ENCODE measurements at places on chromosomes 12 and 14. TPM values are rescaled to one million over a fixed set of nuclear protein-coding genes. Genes with fewer than 3 reads are reported as not detected.

- no peak for DNase-seq
Observed at GRCh38 chr14:75519826-75520728, 2.2 kb upstream of the BATF start.

Gene KRT75
- not detected for polyA plus RNA-seq

- no peak for DNase-seq
Observed at GRCh38 chr12:68812553-68813241, 4.7 kb downstream of the MDM2 start.

Gene TRPV4
- 0.09 TPM for polyA plus RNA-seq

DNA sequence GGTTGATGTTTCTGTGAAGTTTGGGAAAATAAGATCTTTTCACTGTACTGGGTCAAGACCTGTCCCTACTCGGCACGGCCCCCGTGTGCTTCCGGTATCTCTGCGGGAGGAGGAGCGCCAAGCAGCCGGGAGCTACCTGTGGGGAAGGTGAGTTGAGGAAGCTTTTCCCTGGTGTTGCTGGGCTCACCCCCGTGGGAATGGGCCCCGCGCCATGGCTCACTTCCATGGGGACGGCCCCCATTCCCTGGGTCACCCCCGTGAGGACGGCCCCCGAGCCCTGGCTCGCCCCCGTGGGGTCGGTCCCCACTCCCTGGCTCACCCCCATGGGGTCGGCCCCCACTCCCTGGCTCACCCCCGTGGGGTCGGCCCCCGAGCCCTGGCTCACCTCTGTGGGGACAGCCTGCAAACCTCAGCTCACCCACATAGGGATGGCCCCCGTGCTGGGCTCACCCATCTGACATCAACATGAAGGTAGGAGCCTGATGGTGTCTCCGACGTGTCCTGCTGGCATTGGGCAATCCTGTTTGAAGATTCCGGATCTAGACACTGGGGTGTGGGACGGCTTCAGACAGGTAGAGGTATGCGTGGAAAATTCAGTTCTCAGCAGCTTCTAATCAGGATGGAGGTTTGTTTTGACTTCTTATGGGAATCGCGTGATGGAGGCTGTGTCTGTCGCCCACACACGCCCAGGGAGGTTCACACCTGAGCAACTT, 9.1 kb downstream of the LRCOL1 start:
- no peak for DNase-seq

Gene TAS2R31
- 0.28 TPM for polyA plus RNA-seq

Gene NR1H4
- 0.21 TPM for polyA plus RNA-seq

GRCh38 chr14:59055439-59056045, 132.9 kb upstream of the DAAM1 start:
- peak; percentile 28 for DNase-seq

Gene LRCOL1
- polyA plus RNA-seq = not detected

DNA sequence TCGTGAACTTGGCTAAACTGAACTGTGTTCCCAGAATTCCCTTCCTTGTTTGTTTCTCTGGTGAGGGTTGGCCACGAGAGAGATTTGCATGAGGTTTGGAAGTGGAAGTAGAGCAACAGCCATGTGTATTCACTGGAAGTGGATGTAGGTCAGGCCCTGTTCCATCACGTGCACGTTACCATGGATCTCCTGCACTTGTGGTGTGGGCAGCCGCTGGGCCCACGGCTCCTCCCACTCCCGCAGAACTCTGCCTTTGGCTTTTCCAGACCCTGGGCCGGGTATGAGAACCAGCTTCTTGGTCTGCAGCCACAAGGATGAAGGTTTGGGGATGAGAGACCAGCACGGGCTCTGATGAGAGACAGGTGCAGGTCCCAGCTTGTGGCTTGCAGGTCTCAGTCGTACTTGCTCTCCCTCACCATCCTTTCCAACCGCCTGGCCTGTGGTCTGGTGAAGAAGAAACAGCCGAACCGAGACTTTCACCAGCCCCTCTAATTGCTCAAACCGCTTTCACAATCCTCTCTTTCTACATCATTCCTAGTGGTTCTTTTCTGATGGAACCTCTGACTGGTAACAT, 94.9 kb downstream of the DUSP16 start:
- DNase-seq = no peak

- no peak for DNase-seq
Observed at GRCh38 chr12:71958457-71958856, 19.8 kb downstream of the TPH2 start.

DNA sequence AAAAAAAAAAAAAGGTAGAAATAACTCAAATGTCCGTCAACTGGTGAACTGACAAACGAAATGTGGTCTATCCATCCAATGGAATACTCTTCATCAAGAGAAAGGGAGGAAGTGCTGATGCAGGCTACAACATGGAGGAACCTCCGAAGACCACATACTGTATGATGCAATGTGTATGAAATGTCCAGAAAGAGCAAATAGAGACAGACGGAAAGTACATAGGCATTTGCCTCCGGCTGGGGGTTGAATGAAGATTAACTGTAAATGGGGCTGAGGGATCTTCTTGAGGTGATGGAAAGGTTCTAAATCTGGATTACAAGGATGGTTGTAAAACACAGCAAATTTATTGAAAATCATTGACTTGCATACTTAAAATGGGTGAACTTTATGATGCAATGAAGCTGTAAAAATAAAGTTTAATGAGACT, 35.4 kb downstream of the DLK1 start:
- peak; percentile 60 for DNase-seq

- no peak for DNase-seq
Observed at GRCh38 chr14:99991331-99991730, 73.9 kb upstream of the EVL start.

Gene ANKRD33
- polyA plus RNA-seq = not detected

Gene EGLN3
- polyA plus RNA-seq = 3.4 TPM

- DNase-seq = no peak
Observed at GRCh38 chr12:10354071-10354470, 35.8 kb downstream of the KLRK1 start.

Gene SLC10A1
- not detected for polyA plus RNA-seq

Gene OR6S1
- polyA plus RNA-seq = not detected

Gene GPX2
- polyA plus RNA-seq = 382 TPM

DNA sequence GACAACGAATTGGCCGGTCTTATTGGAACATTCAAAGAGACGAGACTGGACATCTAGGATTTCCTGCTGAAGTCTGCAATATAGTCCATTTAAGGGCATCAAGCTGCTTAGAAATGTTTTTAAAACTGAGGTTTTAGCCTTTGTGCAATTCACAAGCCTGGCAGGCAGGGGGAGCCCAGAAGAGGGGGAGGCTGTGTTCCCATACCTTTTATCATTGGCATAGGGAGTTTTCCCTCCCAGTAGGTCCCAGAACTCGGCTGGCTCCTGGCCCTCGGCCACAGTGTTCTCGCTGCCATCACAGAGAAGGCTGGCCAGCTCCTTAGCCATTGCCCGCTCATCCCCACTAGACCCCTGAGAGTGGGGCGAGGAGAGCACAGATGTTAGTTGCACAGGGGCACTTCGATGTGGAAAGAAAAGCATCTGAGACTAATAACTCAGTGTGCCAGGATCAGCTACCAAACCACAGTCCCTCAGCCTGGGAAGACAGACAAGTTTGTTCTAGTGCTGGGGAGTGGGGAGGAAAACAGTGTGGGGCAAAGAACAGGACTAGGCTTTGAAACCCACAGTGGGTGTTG, 15.1 kb downstream of the AVIL start:
- peak; percentile 53 for DNase-seq

DNA sequence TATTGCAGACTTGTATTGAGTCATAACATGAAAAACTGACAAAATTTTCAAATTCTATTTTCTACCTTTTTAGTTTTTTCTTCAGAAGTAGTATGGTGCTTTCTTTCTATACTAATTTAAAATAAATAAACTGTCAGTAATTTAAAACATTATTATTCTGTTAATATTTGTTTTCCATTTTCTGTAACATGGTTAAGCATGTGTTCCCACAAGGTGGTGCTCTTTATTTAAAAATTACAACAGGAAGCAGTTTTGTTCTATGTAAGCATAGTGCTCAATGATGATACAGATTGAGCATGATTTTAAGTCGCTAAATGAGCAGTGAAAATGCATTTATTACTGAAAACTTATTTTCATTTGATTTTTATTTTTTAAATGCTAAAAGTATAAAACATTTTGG, 114.6 kb downstream of the PPFIA2 start:
- DNase-seq = peak; percentile 42

- peak; percentile 77 for DNase-seq
Observed at GRCh38 chr14:99995700-99996356, 69.4 kb upstream of the EVL start.

- no peak for DNase-seq
Observed at GRCh38 chr12:22048351-22049041, 2.5 kb downstream of the CMAS start.

Gene SDR9C7
- polyA plus RNA-seq = not detected

GRCh38 chr14:53265025-53265424, 111.9 kb upstream of the DDHD1 start:
- DNase-seq = no peak

DNA sequence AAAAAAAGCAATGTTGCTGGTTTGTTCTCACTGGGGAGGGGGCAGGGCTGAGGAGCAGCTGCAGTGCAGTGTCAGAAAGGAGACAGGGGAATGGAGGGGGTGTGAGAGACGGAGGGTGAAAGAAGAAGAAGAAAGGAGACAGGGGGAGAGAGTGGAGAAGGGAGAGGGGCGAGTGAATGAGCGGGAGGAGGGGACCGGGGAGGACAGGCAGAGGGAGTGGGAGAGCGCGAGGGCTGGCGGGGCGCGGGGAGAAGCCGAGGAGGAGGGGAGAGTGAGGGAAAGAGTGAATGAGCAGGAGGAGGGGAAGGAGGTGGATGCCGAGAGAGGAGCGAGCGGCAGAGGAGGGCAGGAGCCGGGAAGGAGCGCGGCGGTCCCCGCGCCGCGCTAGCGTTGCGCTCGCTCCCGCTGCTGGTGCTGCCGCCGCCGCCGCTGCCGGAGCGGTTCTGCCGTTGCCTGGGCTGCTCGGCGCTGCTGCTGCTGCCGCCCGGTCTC, at the start of gene NOVA1:
TSS of gene NOVA1 (minus strand) at position 445 of the 492 bp plus-strand sequence. CDS start 597 bp downstream, outside the sequence.
- DNase-seq = no peak

Gene GLT8D2
- polyA plus RNA-seq = 0.27 TPM

Gene OR4Q3
- polyA plus RNA-seq = not detected

Gene REP15
- 0.41 TPM for polyA plus RNA-seq

GRCh38 chr14:63470962-63471793, 72.0 kb downstream of the PPP2R5E start:
- peak; percentile 64 for DNase-seq

DNA sequence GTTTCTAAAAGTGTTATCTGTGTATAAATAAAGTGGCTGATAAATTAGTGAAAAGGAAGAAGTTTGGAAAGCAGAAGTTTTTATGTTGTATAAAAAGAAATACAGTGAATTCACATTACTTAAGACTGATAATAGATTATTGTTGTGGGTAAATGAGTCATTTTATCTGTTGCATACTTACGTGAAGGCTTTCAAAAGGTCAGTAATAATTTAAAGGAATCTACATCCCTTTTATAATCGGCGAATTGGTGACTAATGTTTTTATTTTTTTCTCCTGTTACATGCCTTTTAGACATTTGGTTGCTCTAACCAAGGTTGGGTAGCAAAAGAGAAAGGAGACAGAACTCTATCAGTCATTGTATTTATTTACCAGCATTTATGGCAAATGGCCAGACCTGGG, 155.9 kb downstream of the SLC41A2 start:
- DNase-seq = no peak

Gene VRTN
- not detected for polyA plus RNA-seq

Gene SRRM4
- not detected for polyA plus RNA-seq

DNA sequence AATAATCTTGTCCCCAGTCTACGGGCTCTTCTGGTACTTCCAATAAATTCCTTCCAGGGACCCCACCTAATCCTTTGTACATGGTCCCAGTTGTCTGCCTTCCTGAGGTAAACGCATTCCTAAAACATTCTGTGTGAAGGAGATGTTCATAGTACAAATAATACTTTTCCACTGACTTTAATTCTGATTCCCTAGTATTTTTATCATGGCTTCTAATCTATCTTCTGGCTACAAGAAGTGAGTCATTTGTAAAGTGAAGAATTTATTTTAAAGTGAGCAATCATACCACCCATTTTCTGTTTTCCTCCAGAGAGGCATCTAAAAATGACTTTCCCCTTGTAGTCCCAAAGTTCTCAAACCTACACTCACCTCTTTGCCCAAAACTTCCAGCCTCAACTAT, 65.9 kb upstream of the NUDT4 start:
- no peak for DNase-seq

Gene SYCP3
- 0.22 TPM for polyA plus RNA-seq

DNA sequence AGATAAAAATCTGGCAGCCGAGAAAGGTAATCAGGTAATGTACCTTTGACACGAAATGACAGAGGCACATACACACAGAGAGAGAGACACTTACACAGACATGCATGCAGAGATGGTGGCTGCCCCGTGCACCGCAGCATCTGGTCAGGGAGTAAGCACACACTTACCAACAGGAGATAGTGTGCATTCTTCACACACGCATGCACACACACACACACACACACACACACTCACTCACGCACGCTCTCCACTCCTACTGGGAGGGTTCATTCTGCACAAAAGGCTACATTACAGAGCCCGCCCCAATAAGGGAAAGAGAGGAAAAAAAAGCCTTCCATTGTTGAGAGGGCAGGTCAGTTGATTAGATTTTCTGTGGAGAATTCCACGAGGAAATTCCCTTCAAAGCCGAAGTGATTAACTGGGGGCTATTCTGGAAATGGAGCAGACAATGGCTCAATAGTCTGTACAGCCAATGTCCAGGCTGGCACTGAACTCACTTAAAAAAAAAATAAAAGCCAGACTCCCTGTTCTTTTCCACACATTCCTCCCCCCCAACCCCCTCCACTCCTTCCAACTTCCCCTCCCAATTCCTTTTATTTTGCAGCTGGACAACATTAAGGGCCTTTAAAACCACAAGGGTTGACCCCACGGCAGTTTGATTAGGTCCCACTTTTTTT, 1.4 kb upstream of the SOX5 start:
- no peak for DNase-seq

DNA sequence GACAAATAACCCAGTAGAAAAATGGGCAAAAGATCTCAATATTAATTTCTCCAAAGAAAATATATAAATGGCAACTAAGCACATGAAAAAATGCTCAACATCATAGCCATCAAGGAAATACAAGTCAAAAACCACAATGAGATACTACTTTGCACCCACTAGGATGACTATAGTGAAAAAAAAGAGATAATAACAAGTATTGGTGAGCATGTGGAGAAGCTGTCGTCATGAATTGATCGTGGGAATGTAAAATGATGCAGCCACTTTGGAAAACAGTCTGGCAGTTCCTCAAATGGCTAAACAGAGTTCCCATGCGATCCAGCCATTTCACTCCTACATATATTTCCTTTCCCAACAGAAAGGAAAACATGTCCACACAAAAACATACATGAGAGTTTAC, 18.1 kb downstream of the JDP2 start:
- DNase-seq = no peak

DNA sequence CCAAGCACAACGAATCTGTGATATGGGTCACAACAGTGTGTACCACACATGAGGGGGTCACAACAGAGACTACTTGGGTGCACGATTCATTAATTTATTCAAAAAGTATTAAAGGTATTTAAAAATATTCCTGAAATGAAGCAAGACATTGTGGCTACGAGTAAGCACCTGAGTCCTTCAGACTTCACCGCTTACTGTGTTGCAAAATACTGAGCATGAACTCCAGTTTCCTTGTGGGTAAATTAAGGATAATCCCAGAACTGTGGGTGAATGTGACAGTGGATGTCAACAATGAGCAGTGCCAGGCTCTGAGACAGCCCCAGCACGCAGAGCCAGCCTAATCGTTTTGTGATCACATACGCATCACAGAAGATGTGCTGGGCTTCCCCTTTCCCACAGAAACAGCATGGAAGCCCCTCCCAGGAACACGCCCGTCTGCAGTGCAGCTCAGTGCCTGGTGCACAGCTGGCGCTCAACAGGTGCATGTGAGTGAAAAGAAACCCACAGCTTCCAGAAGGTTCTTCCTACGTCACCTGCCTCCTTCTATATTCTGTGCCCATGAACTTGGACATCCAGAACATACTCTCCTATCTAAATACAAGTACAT, 29.1 kb downstream of the CDC42BPB start:
- no peak for DNase-seq

Measured in A549 (cell line).